AG09309 (cell line): ENCODE measurements at places on chromosomes 12 and 14.

DNA sequence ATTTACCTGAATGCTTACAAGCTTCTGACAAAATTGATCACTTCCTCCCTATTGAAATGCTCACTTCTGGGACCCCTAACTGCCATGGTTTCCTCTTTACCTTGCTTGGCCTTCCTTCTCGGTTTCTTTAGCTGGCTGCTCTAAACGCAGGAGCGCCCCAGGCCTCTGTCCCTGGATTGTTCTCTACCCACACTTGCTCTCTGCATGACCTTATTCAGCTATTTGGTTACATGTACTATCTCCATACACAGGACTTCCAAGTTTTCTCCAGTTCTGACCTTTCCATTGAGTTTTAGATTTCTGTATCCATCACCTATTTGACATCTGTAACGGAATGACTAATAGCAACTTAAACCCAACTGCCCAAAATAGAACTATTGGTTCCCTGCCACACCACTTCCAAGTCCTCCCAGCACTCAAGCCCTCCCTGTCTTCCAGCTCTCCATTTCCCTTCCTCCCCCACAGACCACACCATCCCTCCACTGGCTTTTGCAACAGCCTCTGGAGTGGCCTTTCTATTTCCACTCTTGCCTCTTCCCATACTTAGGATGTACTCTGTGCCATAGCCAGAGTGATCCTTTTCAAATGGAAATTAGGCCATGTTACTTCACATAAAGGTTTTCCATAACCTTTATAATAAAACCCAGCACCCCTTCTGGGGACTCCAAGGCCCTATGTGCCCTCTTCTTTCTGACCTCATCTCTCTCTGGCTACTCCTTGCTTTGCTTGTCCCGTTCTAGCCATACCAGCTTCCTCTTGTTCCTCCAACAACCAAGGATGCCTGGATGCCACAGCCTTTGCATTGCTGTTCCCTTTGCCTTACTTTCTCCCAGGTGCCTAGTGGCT lies 202.2 kb downstream of the AEBP2 start:
- no peak for DNase-seq

- no peak for DNase-seq
Observed at GRCh38 chr14:89926694-89927093, 27.8 kb downstream of the EFCAB11 start.

GRCh38 chr12:9699269-9699897 lies 29.9 kb downstream of the CLEC2D start:
- DNase-seq, result no peak

- DNase-seq, result no peak
Observed at GRCh38 chr14:59254911-59255545, 66.6 kb downstream of the DAAM1 start.

GRCh38 chr12:78863482-78864402 lies 832 bp upstream of the SYT1 start:
- no peak for DNase-seq

- DNase-seq, result no peak
Observed at GRCh38 chr12:125528281-125528680, 463.0 kb downstream of the AACS start.

- DNase-seq, result no peak
Observed at GRCh38 chr12:42612231-42612613, 22.7 kb upstream of the PRICKLE1 start.

DNA sequence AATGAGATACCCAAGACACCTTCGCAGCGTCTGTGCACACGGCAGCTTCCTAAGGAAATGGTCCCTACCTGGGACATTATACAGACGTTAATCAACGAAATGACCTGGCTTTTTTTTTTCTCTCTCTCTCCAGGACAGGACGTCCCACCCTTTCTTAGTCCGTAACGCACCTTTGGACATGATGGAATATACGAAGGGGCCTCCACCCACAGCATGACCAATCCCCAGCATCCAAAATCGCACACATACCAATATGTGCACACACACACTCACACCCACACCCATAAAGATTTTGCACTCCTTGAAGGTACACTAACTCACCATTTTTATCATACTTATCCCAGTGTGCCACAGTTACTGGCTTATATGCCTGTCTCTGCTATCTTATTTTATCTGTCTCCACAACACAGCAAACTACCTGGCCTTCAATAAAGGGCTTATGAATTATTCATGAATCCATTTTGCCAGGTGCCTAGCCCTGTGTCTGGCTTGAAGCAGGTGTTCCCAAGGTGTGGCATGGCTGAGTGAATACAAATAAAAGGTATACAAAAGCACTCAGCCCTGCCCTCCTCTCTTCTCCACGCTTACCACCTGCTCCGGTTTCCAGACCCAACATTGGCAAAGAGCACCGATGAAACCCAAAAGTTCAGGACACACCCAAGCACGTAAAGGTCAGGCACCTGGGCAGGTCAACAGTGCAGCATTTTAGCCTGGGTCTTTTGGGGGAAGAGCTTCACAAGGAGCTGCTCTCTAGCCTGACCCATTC lies 2.2 kb downstream of the SCNN1A start:
- DNase-seq, result no peak

- no peak for DNase-seq
Observed at GRCh38 chr12:4252601-4253000, 21.0 kb upstream of the CCND2 start.

DNA sequence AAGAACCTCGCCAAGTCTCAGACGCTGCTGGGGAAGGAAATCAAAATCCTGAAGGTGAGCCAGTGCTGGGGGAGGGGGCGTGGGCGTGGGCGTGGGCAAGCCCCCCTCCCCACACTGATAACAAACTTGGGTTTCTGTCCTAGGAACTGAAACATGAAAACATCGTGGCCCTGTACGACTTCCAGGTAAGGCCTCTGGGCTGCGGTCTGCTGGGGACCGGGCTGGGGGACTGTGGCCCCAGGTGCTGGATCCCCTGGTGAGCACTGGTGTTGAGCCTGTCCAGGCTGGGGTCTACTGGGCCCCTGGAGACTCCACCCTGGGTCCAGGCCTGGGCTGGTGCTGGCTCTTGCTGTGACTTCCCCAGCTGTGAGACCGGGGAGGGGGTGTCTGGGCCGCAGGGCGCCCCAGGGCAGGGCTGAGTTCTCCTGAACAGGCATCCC lies 1.2 kb downstream of the ULK1 start:
- DNase-seq, result no peak

DNA sequence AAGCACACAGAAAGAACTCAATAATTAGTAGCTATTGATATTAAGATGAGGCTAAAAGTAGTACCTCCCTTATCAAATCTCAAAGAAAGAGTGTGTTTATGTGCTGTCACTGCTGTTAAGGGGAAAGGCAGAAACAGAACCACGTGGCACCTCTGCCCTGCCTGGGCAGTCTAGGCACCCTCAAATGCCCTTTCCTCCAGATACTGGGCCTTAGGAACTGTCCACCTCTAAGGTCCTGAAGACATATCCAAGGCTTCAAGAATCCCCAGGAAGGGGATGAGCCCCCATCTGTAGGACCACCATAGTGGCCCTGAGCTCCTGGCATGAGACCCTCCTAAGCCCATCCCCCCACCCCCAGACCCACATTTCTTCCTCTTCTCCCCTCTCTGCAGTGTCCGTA lies 29.1 kb downstream of the NGB start:
- DNase-seq, result no peak
